ENCODE measurements at places on chromosomes 4 and X. TPM values are rescaled to one million over a fixed set of nuclear protein-coding genes. Genes with fewer than 3 reads are reported as not detected.

GRCh38 chr4:94695384-94695783 lies 62.4 kb upstream of the BMPR1B start:
- no peak overlapping the region for H3K27ac ChIP-seq
- no peak overlapping the region for H3K4me3 ChIP-seq
- no peaks in the 10 kb centered on the region for H3K36me3 ChIP-seq
- DNase-seq: no peak
- no peaks in the 10 kb centered on the region for H3K27me3 ChIP-seq

GRCh38 chr4:150501009-150501727 lies 80.8 kb upstream of the MAB21L2 start:
- H3K27ac ChIP-seq: no peak overlapping the region
- DNase-seq: no peak
- no peaks in the 10 kb centered on the region for H3K4me1 ChIP-seq
- no peaks in the 10 kb centered on the region for H3K36me3 ChIP-seq
- H3K4me3 ChIP-seq: no peak overlapping the region

- no peaks in the 10 kb centered on the region for H3K36me3 ChIP-seq
- no peaks in the 10 kb centered on the region for H3K27me3 ChIP-seq
- H3K27ac ChIP-seq: no peak overlapping the region
- H3K4me1 ChIP-seq: no peaks in the 10 kb centered on the region
- H3K4me3 ChIP-seq: no peak overlapping the region
Measured at GRCh38 chr4:9953089-9953488, 68.2 kb downstream of the SLC2A9 start.

DNA sequence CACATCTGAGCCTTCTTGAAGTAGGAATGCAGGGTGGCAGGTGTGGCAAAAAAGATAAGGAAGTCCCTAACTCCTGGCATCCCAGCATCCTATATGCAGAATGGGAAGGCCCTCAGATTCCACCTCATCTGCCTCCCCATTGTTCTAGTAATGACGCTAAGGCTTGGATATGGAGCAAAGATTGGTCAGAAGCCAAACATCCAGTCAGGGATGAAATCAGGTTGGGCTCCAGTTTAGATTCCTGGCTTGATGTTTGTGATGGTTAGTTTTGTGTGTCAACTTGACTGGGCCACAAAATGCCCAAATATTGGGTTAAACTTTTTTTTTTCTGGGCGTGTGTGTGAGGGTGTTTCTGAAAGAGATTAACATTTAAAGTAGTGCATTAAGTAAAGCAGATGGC lies 39.6 kb upstream of the MAGEA4 start:
- H3K27ac ChIP-seq: no peak overlapping the region
- no peak for DNase-seq
- H3K4me1 ChIP-seq: no peaks in the 10 kb centered on the region
- no peaks in the 10 kb centered on the region for H3K27me3 ChIP-seq
- no peak overlapping the region for H3K4me3 ChIP-seq
- no peaks in the 10 kb centered on the region for H3K36me3 ChIP-seq

- no peak for DNase-seq
- H3K36me3 ChIP-seq: no peaks in the 10 kb centered on the region
Measured at GRCh38 chr4:169167957-169168858, 102.5 kb downstream of the SH3RF1 start.

DNA sequence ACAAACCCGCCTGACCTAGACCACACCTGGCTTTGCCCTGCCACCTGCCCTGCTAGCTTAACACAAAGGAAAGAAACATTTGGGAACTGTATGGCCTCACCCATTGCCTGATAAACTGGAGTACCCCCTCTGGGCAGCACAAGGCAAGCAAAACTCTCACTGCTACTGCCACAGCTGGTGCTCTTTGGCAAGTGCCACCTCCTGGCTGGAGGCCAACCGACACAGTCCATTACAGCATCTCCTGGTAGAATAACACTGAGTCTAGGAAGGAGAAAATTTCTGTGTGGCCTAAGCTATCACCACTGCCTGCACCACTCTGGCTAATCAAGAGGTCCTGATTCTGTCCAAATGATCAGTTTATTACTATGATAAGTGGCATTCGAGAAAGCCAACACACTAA lies 18.9 kb upstream of the SPANXN3 start:
- no peak overlapping the region for H3K4me3 ChIP-seq
- no peak overlapping the region for H3K27ac ChIP-seq
- no peaks in the 10 kb centered on the region for H3K4me1 ChIP-seq
- DNase-seq: peak; percentile 14

DNA sequence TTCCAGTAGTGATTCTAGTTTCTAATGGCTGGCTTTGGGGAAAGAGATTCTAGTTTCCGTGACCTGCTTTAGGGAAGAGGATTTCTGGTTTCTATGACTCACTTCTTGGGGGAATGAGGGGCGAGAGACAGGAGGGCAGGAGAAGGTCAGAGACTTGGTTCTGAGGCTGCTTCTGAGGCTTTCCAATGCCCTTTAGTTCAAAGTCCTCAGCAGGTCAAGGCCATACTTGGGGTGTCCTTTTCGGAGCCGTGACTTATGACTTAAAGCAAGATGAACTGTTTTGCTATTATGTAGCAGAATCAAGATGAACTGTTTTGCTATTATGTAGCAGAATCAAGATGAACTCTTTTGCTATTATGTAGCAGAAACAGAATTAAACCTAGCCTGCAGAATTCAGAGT lies 52.2 kb upstream of the TLR3 start:
- no peak overlapping the region for H3K4me3 ChIP-seq
- no peak for DNase-seq
- no peaks in the 10 kb centered on the region for H3K36me3 ChIP-seq

DNA sequence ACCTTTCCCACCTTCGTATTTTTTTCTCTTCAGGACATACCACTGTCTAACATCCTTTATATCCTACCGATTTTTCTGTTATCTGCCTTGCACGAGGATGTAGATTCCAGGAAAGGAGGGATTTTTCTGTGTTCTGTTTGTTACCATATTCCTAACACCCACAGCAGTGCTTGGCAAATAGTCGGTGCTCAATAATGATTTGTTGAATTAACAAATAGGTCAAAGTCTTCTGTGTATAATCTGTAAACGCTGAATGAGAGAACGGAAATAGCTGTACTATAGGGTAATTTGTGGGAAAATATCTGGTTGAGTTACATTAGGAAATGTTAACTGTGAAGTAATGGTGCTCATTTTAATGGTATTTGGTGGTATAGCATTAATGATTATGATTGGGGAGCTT lies 81.5 kb downstream of the TMEM156 start:
- H3K4me1 ChIP-seq: peaks cover 3% of the 10 kb centered on the region
- no peaks in the 10 kb centered on the region for H3K36me3 ChIP-seq
- no peak overlapping the region for H3K4me3 ChIP-seq
- H3K27me3 ChIP-seq: no peaks in the 10 kb centered on the region
- DNase-seq: no peak

DNA sequence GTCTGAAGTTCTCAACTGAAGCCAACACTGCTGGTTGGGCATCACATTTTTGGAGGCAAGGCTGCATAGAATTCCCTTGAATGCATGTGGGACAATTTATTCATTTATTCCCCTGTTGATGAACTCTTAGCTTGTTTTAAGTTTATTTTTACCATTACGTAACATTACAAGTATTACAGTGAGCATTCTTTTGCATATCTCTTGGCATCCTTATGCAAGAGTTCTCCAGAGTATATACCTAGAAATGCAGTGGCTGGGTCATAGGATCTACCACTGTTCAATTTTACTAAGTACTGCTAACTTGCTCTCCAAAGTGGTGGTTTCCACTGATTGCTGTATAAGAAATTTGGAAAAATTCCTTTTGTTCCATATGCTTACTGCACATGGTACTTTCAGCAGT lies 66.5 kb downstream of the UCHL1 start:
- DNase-seq: no peak
- no peaks in the 10 kb centered on the region for H3K36me3 ChIP-seq
- H3K27ac ChIP-seq: no peak overlapping the region
- H3K4me1 ChIP-seq: no peaks in the 10 kb centered on the region
- H3K27me3 ChIP-seq: no peaks in the 10 kb centered on the region

DNA sequence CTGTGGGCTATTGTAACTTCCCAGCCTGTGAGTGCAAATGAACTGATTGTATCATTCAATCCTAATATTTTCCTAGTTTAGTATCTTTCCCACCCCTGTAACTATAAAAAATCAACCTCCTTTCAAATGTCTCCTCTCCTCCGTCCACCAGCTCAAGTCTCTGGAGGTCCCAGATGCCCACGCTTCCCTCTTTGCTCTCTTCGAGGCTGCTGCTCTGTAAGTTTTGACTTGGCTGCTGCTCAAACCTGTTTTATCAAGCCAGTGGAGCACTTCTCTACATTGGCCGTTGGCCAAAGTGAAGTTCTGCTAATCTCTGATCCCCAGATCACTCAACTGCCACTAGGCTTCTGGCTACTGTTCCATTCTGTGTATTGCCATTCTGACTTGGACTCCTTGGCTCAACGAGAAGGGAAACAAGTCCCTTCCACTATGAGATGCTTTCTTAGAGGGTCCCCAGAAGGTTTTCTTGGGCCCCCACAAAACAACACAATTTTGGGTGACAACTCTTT lies 60.7 kb upstream of the RAPGEF2 start:
- H3K36me3 ChIP-seq: no peaks in the 10 kb centered on the region
- H3K27me3 ChIP-seq: no peaks in the 10 kb centered on the region
- DNase-seq: no peak
- no peak overlapping the region for H3K27ac ChIP-seq

DNA sequence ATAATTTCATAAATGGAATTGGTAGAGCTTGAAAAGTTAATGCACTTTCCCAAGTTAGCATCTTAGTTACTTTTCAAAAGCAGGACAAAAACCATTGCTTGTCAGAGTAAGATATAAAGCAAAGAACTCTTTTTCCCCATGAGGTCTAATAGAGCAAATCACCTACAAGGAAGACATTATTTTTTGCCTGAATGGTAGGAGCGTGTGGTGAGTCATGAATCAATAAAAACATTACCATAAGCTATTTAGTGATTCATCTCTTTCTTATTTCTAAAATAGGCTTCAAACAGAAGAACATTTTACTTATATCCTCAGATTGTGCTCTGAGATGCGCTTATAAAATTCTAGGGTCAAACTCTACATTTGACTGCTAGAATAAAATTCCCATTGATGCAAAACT lies 109.4 kb upstream of the GPRIN3 start:
- no peak overlapping the region for H3K4me3 ChIP-seq
- H3K27ac ChIP-seq: no peak overlapping the region

DNA sequence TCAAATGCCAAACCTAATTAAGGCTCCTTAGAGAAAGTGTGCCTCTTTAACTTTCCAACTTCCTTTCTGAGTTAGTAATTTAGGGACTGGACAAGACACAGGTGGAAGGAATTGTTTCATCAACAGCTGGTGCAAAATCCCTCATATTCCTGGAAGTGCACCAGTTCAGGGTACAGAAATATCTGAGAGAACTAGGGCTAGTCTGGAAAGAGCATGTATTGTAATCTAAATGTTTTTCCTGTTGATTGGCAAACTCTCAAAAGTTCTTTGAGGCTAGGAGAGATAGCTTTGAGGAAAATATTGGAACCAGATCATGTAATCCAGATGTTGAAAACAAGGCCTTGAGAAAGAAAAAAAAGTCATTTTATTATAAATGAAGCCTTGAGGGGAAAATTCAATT lies 98.1 kb upstream of the C1GALT1C1 start:
- H3K4me1 ChIP-seq: no peaks in the 10 kb centered on the region
- DNase-seq: no peak
- no peak overlapping the region for H3K4me3 ChIP-seq
- no peaks in the 10 kb centered on the region for H3K27me3 ChIP-seq
- no peak overlapping the region for H3K27ac ChIP-seq

DNA sequence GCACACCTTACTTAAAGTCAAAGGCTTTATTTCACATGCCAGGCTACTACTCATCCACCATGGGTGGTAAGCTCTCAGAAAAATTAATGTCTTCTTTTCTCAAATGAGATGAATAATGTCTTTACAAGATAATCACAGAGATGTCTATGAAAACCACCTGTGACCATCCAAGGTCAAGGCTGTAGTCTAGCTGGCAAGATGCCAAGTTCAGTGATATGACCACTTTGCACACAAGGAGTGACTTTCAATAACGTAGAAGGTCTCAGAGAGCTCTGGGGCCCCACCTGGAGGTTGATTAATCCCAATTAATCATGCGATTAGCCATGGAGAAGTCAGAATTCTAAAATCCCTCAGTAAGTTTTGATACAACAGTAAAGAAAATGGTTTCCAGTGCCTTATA lies 20.5 kb downstream of the ANOS1 start:
- H3K27me3 ChIP-seq: no peaks in the 10 kb centered on the region
- H3K4me1 ChIP-seq: peaks cover 4% of the 10 kb centered on the region
- DNase-seq: no peak
- no peaks in the 10 kb centered on the region for H3K36me3 ChIP-seq

GRCh38 chrX:15619053-15619755 lies 18.4 kb upstream of the ACE2 start:
- no peaks in the 10 kb centered on the region for H3K27me3 ChIP-seq
- peak; percentile 38 for DNase-seq
- H3K27ac ChIP-seq: peak overlapping the region; percentile 8
- H3K4me3 ChIP-seq: no peak overlapping the region
- H3K4me1 ChIP-seq: no peaks in the 10 kb centered on the region

GRCh38 chrX:71917621-71918343 lies 7.1 kb downstream of the NHSL2 start:
- H3K4me3 ChIP-seq: no peak overlapping the region
- H3K27me3 ChIP-seq: no peaks in the 10 kb centered on the region
- H3K36me3 ChIP-seq: no peaks in the 10 kb centered on the region
- no peak overlapping the region for H3K27ac ChIP-seq
- no peak for DNase-seq

- no peaks in the 10 kb centered on the region for H3K4me1 ChIP-seq
- H3K36me3 ChIP-seq: no peaks in the 10 kb centered on the region
- H3K27me3 ChIP-seq: no peaks in the 10 kb centered on the region
- H3K4me3 ChIP-seq: no peak overlapping the region
- no peak for DNase-seq
- H3K27ac ChIP-seq: no peak overlapping the region
Measured at GRCh38 chrX:69389101-69389501, 115.0 kb upstream of the NALF2 start.

GRCh38 chrX:145751943-145752342 lies 65.7 kb upstream of the SLITRK2 start:
- no peaks in the 10 kb centered on the region for H3K4me1 ChIP-seq
- H3K36me3 ChIP-seq: no peaks in the 10 kb centered on the region

TBX22 gene
- not detected for total RNA-seq

GAGE1 gene
- not detected for total RNA-seq

ERVMER34-1 gene
- total RNA-seq: not detected

DSPP gene
- not detected for total RNA-seq

MAGEB18 gene
- not detected for total RNA-seq

KIAA1210 gene
- not detected for total RNA-seq

Measured in gastrocnemius medialis (tissue), 4 donors.